Activated effector memory CD4-positive, alpha-beta T cell treated with Interleukin-2 at 50 U/mL for 16 hours (primary cell): ENCODE measurements at places on chromosomes 6 and 20.

DNA sequence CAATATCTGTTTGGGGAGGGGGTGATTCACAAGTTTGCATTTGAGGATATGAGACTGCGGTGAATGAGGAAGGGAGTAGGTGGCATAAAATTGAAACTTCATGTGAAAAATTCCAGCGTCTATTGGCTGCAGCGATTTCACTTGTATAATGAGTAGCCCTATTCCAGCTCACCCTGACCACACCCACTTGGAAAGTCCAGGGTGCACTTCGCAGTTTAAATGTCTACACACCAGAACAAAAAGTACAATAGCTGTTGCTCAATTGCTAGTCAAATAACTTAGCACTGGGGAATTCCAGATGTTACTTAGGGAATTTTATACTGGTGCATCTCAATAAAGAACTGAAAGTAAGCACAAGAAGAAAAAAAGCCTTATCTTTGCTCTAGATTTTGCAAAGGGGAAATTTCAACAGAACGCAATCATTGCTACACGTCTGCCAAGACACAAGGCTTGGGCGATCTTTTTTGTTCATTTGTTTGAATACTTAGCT, 6.3 kb downstream of the TNFAIP3 start:
- no peak for DNase-seq

DNA sequence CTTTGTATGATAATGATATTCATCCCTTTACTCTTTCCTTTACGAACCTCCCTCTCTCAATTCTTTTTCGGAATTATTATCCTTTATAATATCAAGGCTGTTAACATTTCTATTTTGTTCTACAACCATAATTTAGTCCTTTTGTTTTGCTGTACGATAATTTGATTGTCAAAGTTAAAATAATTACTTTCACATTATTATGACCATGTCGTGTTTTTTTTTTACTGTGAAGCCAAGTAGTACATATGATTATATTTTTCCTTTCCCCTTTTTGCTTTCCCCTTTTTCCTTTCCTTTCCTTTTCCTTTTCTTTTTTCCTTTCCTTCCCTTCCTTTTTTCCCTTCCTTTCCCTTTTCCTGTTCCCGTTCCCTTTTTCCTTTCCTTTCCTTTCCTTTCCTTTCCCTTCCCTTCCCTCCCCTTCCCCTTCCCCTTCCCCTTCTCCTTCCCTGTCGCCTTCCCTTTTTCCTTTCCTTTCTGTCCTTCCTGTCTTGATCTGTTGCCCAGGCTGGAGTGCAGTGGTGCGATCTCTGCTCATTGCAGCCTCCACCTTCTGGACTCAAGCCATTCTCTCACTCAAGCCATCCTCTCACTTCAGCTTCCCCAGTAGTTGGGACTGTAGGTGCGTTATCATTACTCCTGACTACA, 19.5 kb downstream of the CD2AP start:
- no peak for DNase-seq

DNA sequence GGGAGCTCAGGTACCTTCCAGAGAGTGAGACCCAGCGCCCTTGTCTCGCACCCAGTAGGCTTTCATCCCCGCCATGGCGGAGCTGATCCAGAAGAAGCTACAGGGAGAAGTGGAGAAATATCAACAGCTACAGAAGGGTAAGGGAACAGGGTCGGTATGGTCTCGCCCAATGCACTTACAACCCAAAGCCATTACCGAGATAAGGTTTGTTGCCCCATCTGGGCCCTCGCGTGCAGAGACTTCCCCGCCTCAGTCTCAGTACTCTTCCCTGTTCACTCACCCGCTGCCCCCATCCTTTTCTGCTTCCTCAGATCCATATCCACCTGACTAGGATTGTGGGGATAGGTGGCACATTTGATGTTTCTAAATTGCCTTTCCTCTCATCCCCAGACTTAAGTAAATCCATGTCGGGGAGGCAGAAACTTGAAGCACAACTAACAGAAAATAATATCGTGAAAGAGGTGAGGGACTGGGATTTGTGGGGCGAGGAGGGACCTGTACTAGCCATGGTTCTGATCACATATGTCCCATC, 449 bp downstream of the PFDN6 start:
- no peak for DNase-seq

- no peak for DNase-seq
Observed at GRCh38 chr20:59004493-59004762, 2.6 kb downstream of the CTSZ start.
